A549 treated with Mapracorat at 1 μM for 4 hours (cell line): ENCODE measurements at places on chromosomes 7 and 10. TPM values are rescaled to one million over a fixed set of nuclear protein-coding genes. Genes with fewer than 3 reads are reported as not detected.

COMMD3 gene
- total RNA-seq, result 45.5 to 56.0 TPM (median 52.9 TPM) in 5 replicates

NACAD gene
- 0.10 to 0.40 TPM (median 0.28 TPM) in 5 replicates for total RNA-seq

CYP51A1 gene
- 39.0 to 49.5 TPM (median 41.7 TPM) in 5 replicates for total RNA-seq

HOXA5 gene
- total RNA-seq, result 3.4 to 6.8 TPM (median 5.8 TPM) in 5 replicates

PPIF gene
- total RNA-seq, result 130 to 189 TPM (median 140 TPM) in 5 replicates
